ENCODE measurements at places on chromosomes 16 and 17.

DNA sequence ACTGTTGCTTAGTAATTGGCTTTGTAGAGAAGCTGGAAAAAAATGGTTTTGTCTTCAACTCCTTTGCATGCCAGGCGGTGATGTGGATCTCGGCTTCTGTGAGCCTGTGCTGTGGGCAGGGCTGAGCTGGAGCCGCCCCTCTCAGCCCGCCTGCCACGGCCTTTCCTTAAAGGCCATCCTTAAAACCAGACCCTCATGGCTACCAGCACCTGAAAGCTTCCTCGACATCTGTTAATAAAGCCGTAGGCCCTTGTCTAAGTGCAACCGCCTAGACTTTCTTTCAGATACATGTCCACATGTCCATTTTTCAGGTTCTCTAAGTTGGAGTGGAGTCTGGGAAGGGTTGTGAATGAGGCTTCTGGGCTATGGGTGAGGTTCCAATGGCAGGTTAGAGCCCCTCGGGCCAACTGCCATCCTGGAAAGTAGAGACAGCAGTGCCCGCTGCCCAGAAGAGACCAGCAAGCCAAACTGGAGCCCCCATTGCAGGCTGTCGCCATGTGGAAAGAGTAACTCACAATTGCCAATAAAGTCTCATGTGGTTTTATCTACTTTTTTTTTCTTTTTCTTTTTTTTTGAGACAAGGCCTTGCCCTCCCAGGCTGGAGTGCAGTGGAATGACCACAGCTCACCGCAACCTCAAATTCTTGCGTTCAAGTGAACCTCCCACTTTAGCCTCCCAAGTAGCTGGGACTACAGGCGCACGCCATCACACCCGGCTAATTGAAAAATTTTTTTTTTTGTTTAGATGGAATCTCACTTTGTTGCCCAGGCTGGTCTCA is 6.2 kb upstream of the TMEM235 start:
- no peak for DNase-seq

- no peak for DNase-seq
Observed at GRCh38 chr17:44983563-44983962, 15.5 kb upstream of the C1QL1 start.

GRCh38 chr17:12078791-12079190 is 58.1 kb downstream of the MAP2K4 start:
- peak; percentile 24 for DNase-seq

GRCh38 chr17:77393274-77393600 is 252.5 kb downstream of the SEC14L1 start:
- DNase-seq = no peak

- DNase-seq = no peak
Observed at GRCh38 chr17:62727916-62728672, 80.0 kb downstream of the MARCHF10 start.

DNA sequence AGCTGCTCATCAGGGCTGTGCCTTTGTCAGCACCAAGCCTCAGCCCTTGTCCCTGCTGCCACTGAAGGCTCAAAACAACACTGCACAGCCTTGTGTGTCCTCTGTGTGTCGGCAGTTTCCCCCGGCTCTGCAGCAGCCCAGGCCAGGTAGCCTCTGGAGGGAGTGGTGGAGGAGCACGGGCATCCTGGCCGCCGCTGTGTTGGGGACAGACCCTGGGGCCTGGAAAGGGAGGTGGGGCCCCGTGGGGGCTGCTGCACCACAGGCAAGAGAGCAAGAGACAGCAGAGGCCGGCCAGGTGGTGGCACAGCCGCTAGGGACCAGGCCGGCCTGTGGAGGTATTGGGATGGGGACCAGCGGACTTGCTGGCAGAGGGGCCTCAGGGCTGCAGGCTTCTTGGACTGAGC is 96.9 kb upstream of the ZNF750 start:
- no peak for DNase-seq

DNA sequence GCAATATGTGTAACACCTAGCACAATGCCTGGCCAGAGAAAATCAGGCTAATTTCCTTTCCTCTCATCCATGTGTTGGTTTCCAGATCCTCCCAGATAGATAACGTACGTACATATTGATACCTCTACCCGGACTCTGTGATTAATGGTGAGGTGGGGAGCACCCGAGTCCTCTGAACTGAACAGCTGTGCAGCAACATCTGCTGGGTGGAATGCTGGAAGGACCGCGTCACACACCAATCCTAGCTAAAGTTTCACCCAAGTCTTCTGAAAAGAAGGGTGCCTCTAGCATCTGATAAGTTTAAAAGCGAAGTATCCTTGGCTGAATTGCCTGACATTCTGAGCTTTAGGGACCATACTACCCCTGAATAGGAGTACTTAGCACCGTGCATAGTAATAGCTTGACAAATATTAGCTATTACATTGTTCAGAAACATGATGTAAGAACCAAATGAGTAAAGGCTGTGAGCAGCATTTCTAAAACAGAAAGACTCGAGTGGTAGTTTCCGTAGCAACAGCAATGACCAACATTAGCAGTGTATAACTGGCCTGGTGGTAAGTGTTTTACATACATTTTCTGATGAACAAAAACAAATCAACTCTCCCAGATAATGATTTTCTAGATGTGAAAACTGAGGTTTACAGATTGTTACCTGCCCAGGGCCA is 91.4 kb downstream of the SYCE1L start:
- DNase-seq = no peak

GRCh38 chr17:73720187-73720834 is 76.1 kb upstream of the SDK2 start:
- no peak for DNase-seq

GRCh38 chr16:54645345-54645744 is 285.3 kb upstream of the IRX5 start:
- no peak for DNase-seq

GRCh38 chr16:78735337-78735736 is 635.9 kb downstream of the WWOX start:
- no peak for DNase-seq

GRCh38 chr16:74224828-74225612 is 71.6 kb upstream of the PSMD7 start:
- no peak for DNase-seq

- DNase-seq = no peak
Observed at GRCh38 chr16:11570806-11571205, 15.9 kb downstream of the LITAF start.

GRCh38 chr16:85511938-85512807 is 100.9 kb upstream of the GSE1 start:
- DNase-seq = no peak

DNA sequence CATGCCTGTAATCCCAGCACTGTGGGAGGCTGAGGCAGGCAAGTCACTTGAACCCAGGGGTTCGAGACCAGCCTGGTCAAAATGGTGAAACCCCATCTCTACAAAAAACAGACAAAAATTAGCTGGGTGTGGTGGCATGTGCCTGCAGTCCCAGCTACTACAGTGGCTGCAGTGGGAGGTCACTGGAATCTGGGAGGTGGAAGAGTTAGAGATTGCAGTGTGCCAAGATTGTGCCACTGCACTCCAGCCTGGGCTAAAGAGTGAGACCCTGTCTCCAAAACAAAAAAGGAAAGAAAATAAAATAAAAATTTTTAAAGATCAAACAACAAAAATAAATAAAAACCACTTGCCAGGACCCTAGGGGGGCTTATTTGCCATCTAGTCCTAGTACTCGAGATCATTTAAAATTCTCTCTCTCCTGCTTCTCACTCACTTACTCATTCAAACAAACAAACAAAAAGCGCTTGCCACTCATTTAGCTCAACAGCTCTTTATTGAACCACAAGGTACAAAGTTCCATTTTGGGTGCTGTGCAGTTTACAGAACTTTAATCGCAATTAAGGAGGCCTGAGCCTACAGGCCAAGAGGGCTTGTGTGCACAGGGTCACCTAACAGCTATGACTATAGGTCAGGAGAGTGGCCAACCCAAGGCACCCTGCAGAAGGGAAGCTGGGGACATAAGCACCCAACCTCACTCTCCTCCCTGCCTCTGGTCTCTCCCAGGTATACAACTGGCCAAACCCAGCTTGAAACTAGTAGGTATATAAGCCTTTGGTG is 4.4 kb downstream of the CHD9NB start:
- no peak for DNase-seq

- no peak for DNase-seq
Observed at GRCh38 chr17:50565402-50566350, 5.2 kb downstream of the CACNA1G start.

DNA sequence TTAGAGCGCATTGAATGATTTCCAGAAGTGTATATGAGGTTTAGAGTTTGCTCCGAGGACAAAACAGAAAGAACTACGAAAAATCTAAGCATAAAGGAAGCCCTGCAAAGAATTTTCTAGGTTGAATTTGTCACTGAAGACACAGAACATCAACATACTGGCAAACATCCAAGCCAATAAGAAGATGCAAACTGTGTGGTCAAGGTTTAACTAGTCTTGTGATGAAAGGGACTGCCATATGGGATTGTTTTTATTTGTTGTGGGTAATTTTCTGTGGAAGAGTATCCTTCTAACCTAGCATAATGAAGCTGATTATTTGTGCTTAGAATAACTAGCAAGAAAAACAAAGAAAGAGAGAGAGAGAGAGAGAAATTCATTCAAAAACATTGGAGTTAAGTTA is 492.0 kb upstream of the ERCC4 start:
- no peak for DNase-seq

DNA sequence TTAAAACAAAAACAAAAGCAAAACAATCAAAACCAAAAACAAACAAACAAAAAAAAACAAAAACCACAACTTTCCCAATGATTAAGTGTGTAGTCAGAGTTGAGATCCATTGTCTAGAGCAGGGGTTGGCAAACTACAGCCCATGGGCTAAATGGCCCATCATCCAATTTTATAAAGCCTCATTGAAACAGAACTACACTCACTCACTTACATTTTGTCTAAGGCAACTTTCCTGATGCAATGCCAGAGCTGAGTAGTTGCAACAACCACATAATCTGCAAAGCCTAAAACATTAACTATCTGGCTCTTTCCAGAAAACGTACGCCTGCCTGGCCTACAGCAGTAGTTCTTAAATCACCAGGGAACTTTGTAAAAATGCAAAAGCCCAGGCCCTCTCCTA is 124.1 kb downstream of the SOX9 start:
- no peak for DNase-seq

- DNase-seq = no peak
Observed at GRCh38 chr17:43842975-43843325, 4.0 kb upstream of the CD300LG start.

DNA sequence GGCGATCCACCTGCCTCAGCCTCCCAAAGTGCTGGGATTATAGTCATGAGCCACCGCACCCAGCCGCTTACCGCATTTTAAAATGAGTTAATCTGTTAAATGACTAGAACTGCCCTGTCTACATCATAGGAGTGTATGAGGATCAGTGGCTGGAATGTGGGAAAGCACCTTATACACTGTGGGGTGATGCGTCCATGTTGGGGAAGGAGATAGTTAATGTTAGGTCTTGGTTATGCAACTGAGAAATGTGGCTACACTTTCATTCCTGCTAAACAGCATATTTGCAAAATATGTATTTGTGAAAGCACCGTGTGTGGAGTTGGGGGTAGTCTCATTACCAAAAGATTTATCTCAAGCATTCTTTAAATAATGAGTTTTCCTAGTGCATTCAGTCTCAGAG is 107.6 kb downstream of the SPACA3 start:
- no peak for DNase-seq

- no peak for DNase-seq
Observed at GRCh38 chr16:9330095-9330494, 238.7 kb downstream of the HAPSTR1 start.

GRCh38 chr16:66858740-66859396 is 14.7 kb downstream of the CA7 start:
- DNase-seq = no peak

DNA sequence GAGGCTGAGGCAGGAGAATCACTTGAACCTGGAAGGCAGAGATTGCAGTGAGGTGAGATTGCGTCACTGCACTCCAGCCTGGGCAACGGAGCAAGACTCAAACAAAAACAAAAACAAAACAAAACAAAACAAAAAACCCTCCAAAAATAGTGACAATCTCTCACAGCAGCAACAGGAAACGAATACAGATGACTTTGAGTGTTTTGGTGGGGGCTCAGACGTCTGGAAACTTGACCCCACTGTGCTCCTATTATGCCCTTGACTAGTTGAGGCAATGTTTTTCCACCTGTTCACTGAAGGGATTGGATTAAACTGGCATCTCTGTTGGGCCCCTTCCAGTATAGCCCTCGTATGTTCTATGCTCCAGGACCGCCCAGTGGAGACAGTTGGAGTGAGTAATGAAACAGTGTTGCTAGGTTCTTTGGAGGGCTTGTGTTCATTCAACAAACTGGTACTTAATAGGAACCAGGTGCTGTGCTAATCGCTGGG is 167.0 kb downstream of the UTP18 start:
- DNase-seq = no peak

DNA sequence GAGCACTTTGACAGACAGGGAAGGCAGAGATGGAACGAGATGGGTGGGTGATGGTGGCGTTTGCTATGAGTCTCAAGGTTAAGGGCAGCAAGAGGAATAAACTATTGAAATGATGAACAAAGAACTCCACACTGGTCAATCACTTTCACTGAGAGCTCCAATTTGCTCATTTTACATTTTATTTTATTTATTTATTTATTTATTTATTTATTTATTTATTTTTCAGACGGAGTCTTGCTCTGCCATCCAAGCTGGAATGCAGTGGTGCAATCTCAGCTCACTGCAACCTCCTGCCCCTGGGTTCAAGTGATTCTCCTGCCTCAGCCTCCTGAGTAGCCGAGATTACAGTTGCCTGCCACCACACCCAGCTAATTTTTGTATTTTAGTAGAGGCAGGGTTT is 669.1 kb downstream of the HS3ST4 start:
- no peak for DNase-seq

- DNase-seq = no peak
Observed at GRCh38 chr16:19680881-19681340, 37.1 kb downstream of the KNOP1 start.

DNA sequence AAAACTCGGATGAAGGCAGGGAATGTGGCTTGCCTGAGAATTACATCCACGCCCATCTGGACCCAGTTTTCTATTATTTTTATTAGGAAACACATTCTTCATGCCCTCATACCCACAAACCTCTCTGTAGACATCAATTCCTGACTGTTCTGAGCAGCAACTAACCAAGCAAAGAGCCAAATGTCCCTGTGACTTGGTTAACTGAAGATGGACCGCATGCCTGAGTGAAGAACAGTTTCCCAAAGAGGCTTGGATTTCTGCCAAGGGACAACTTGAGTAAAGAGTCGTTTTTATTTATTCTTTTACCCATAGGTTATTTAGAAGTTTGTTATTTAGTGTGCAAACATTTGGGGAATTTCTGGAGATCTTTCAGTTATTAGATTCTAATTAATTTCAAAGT is 259.8 kb downstream of the GRIN2A start:
- no peak for DNase-seq
